ENCODE measurements at places on chromosomes 3 and 15.
A peak's percentile ranks its signal among the peaks of the same experiment; 100 is the strongest.

DNA sequence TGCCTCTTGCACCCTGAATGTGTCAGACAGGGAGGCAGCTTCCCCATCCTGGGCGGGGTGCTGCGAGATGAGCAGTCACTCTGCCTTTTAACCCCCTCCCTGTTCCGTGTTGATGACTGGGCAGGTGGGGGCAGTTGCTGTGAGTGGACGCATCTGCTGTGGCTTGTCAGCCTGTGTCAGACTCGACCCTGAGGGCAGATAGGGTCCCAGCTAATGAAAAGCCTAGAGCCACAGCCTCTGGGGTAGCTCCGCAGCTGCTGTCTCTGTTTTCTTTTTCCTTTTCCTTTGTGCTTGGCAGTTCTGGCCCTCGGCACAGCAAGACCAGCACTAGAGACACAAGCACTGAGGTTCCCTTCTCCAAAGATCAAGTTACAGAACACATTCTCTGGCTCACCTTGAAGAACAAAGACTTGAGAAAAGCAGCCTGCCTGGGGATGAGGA, 43.0 kb upstream of the GLCE start:
- no peak for DNase-seq

- DNase-seq = no peak
Measured at GRCh38 chr3:12369598-12369997, 80.7 kb downstream of the PPARG start.

- DNase-seq = no peak
Measured at GRCh38 chr3:23859012-23859743, 53.4 kb downstream of the UBE2E1 start.

GRCh38 chr3:74301056-74301455, 313.4 kb downstream of the CNTN3 start:
- no peak for DNase-seq

- DNase-seq = no peak
Measured at GRCh38 chr3:194330579-194330978, 20.5 kb downstream of the CPN2 start.

- DNase-seq = no peak
Measured at GRCh38 chr15:58762731-58763130, 8.4 kb upstream of the MINDY2 start.

DNA sequence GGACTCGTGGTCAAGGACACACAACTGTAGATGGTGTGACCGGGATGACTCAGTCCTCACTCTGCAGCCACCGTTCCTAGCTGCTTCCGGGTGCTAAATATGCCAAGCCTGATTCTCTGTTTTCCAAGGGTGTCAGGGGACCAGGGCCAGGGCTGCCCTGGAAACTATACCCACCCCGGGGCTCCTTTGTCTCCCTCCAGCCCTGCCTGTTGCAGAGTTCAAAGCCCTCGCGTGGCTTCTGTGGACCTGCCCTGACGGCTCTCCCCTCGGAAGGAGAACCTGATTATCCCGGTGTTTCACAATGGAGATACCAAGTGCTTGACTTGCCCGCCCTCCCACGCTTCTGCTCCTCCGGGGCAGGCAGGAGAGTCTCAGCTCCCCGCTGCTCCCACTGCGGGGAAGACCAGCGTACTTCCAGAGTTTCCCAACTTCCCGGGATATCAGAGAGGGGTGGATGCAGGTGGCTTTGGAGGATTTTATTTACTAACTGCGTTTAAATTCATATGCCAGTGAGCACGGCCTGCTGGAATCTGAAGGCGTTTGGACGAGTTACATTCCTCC, 125.0 kb downstream of the ASB7 start:
- DNase-seq = no peak

DNA sequence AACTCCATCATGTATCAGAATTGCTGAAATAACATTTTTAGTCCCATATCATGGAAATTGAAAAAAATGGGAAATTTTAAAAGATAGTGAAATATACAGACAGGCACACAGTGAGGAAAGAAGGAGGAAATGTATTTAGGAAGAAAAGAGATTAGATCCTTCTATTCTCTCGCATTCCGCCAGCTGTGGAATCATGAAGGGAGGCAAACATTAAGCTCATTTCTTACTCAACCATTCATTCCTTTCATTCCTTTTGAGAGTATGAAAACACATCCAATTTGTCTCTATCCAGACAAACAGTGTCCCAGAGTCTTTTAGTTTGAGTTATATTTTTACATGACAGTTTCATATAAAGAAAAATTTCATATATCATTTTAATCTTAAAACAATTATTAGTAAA, 52.5 kb upstream of the KCNMB2 start:
- no peak for DNase-seq

DNA sequence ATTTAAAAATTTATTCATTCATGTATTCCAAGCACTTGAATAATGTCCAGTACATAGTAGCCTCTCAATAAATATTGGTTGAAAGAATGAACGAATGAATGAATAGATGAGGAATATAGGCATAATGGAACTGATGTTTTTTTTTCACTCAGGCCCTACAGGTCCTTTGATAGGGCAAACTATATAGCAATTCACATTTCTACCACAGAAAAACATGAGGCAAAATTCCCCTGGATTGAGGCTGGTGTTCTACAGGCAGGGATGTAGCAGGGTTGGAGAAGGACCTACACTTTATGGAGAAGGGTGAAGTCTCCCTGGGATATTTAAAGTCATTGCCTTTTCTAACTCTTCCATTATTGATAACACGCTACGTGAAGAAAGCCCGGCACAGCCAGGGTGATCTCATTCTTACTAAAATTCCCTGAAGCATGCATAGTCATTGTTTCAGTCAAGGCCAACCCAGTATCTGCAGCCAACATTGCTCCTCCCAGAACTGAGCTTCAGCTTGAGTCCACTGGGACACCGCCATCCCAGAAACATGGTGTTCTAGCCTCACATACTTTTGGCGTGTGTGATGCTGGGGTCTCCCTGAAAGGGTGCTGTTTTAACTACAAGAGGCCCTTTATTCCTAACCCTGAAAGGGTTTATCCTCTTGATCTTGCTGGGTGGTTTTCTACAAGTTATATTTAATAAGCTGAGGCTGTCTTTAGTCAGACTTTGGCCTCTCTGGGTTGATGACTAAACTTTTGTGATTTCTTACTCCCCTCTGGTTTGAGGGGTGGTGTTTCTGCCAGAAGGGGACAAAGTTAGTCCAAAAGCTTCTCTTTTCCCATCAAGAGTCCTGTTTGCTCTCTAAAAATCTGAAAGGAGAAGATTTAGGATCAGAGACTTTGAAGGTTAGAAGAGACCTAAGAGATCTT, 25.9 kb upstream of the FBN1 start:
- DNase-seq = peak; percentile 55

DNA sequence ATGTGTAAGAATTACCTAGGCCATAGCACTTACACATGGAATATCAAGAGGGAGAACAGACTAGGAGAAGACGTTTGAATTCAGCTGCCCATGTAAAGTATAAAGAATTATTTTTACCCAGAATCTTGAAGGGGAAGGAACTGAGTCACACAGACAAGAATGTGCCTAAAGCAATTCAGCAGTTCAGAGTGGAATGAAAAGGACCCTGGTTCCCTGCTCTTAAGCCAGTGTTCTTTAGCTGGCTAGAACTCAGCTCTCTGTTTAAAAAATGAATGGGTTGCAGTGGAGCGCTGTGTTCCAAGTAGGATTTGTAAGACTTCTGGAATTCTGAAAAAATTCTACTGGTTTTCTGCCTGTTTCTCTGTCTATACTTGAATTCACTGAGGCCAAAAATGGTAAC, 440.2 kb downstream of the LPP start:
- no peak for DNase-seq

- no peak for DNase-seq
Measured at GRCh38 chr3:12686096-12686495, 22.2 kb upstream of the RAF1 start.

DNA sequence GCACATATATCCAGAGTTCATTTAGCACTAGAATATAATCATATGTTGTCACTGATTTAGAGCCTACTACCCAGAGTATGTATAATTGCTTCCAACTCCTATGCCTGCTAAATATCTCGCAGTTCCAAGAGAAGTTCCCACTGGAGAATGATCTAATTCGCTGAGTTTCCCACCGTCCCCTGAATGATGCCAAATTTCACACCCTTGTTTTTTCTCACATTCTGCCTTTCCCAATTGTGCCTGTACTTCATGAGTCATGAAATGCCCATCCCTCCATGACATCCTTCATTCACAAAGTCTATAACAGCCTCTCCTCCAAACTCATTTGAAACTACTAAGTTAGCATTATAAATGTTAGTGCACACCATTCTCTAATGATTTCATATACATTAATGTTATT, 177.2 kb downstream of the CBLB start:
- peak; percentile 30 for DNase-seq

GRCh38 chr3:66644549-66644948, 143.7 kb upstream of the LRIG1 start:
- DNase-seq = no peak

- DNase-seq = no peak
Measured at GRCh38 chr3:51522273-51522962, 16.1 kb upstream of the RAD54L2 start.

GRCh38 chr15:81069356-81069755, 64.7 kb upstream of the CFAP161 start:
- no peak for DNase-seq

DNA sequence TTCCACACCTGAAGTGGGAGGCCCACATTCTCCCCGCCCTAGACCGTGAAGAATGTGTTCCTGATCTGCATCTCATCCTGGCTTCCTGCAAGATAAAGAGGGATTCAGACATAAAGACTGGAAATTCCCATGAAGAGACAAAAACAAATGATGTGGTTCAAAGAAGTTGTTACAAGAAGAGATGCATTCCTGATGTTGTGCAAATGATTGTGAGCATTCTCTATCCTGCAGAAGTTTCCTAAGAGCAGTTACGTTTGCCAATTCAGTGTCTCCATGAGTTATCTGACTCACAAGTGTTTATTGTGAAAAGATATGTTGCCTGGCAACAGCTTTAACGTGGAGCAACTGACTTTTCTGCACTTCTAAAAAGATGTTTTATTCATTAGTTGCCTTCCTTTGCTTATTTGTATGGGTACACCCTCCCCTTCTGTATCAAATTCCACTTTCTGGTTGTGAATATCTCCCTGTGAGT, 107.8 kb downstream of the ZIC4 start:
- no peak for DNase-seq

DNA sequence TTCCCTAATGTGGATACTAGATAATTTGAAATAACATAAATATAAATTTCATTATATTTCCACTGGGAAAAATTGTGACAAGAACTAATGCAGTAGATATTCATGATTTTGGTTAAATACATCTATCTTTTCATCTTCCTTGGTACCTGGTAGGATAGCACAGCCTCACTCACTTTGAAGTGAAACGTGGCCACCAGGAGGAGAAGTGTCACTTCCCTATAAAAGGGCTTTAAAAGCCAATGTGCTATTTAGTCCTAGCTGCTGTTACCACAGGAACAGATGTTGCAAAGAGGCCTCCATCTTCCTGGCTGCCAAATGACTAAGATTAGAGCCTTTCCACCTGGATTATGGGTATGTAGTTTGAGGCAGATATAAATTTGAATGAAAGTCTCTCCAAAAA, 140.0 kb downstream of the PLOD2 start:
- DNase-seq = no peak

- peak; percentile 15 for DNase-seq
Measured at GRCh38 chr3:13529196-13530112, 19.5 kb upstream of the FBLN2 start.

DNA sequence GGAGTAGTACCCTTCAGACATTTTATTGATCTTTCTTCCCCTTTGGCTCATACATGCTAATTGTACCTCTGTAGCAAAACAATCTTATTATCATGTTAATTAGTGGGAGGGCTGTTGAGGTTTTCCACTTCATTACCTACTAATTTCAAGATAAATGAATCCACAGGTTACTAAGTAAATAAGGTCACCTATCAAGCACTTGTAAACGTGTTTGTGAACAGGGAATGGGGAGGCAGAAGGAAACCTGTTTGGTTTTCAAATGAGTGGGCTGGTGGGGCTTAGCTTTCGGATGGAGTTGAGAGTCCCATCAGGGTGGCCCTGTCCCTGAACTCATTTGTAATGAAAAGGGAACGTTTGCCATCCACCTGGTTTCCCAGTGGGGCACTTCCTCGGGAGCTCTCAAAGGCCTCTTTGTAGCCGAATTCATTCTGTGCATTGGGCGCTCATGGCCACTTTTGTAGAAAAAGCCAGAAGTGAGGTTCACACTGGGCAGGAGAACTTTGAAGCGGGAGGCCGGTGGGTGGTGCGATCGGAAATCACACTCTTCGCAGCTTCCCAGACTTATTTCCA, 419.8 kb upstream of the NR2F2 start:
- no peak for DNase-seq

DNA sequence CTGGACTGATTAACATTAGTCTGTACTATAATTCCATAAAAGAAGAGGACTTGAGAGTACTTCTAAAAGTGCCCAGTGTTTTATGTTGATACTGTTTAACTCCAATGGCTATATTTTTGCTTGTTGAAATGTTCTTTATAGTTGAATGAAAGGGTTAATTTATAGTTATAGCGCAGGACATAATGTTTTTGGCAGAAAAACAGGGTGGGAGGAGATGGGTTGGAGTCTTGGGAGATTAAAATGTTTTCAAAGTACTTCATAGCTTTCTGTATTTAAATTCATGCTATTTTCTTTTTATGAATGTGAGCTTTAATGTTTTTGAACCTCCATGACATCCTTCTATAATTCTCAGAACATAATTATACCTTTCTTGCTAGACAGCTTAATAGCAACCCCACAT, 108.2 kb downstream of the CNTN3 start:
- DNase-seq = no peak
